ENCODE measurements at places on chromosomes 12 and 14.

- peak; percentile 21 for DNase-seq
These were observed 883 bp downstream of the FOXJ2 start for GRCh38 chr12:8033153-8034044.

DNA sequence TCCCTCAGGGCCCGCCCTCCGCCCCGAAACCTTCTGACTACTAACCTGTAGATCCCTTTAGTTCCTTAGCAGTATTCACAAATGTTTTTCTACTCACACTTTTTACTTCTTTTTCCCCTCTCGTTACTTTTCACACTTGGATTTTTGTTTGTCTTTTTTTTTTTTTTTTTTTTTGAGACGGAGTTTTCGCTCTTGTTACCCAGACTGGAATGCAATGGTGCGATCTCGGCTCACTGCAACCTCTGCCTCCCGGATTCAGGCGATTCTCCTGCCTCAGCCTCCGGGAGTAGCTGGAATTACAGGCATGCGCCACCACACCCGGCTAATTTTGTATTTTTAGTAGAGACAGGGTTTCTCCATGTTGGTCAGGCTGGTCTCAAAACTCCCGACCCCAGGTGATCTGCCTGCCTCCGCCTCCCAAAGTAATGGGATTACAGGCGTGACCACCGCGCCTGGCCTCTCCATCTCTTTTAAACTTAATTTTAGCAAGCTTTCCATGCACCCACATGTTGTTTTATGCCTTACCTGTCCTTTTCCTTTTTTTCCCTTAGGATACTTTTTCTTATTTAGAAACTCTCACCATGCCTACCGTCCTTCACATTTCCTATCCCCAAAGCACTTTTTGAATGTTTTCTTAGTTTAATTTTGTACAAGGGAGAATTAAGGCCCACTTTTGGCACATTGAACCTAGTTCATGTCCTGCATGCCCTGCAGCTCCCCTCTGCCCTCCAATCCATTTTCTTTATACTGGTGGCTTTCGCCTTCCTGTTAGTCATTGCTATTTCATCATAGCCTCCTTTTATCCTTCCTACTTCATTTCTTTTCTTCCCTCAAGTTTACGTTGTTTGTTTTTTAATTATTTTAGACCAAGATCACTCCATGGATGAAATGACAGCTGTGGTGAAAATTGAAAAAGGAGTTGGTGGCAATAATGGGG is 1.1 kb downstream of the SP1 start:
- DNase-seq, result peak; percentile 32

GRCh38 chr12:54020591-54021405 is 7.4 kb upstream of the HOXC6 start:
- DNase-seq, result no peak

DNA sequence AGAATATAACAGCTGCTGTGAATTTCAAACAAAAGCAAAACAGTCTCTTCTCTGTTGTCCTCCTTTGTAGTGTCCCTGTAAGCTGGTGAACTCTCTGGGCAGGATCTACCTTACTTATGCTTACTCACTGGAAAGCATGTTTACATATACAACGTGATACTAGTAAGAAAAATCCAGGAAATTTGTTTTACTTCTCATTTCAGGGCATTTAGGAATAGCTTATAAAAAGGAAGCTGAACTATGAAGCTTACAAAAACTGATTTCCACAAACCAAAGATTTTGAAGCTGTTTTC is 311.0 kb downstream of the NOVA1 start:
- DNase-seq, result no peak

DNA sequence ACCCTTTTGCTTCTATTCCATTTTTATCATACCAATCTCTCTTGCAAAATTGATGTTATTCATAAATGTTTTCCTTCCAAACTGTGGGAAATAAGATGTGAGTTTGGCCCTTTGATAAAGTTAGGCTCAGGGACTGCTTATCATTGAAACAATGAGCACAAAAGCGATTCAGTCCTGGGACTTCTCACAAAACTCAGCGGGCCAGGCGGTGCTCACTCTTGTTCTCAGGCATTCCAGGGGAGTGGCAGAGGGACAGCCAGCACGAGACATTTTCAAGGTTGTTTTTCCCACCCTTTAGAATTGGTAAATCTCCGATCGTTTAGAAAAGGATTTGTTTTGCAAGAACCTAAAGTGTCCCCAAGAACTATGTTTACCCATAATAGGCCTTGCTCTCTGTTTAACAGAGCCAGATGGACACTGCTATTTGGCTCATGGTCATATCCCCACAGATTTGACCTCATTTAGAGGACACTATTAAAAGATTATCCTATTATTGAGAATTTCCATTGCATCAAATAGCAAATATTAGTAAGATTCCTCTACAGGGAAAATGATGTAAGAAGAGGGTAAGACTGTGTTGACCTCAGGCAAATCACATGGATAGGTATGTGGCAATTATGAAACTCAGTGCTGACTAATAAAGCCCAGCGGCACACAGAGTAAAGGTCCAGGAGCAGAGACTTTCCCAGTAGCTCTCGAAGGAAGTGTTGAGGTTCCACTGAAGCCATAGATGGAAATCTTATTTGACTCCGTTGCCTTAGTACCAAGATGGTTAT is 102.7 kb upstream of the USP44 start:
- no peak for DNase-seq

- DNase-seq, result no peak
These were observed 71.1 kb upstream of the SOX5 start for GRCh38 chr12:24020397-24021163.

- DNase-seq, result no peak
These were observed 32.9 kb downstream of the EVL start for GRCh38 chr14:100098171-100098570.

DNA sequence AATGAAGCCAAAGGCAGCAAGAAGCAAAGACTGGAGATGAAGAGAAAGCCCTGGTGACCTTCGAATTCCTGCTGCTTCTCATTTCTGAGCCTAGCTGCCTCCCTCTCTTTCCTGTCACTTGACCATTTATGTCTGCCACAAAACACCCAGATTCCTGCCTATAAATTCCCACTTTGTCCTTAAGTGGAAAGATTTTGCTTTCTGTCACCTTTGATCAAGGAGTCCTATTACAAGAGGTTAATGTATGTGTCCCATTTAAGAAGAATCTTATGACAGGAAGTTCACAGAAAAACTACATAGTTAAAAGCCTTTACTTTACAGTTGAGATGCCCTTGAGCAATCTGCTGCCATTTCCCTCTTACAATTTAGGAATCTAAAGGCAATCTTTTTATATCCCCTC is 155.7 kb downstream of the GALC start:
- no peak for DNase-seq

GRCh38 chr14:51682411-51682810 is 30.7 kb downstream of the FRMD6 start:
- DNase-seq, result no peak

DNA sequence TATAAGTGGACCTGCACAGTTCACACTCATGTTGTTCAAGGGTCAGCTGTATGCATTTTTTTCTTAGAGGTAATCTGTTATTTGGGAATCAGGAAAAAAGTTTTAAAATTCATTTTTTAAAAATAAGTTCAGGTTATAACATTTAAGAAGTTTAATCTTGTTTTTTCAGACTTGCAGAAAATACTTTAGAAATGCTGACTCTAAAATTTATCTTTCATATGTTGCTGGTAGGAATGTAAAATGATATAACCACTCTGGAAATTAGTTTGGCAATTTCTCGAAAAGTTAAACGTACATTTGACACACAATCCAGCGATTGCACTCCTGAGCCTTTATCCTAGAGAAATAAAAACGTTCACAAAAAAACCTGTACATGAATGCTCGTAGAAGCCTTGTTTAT is 4.7 kb downstream of the VRK1 start:
- no peak for DNase-seq

DNA sequence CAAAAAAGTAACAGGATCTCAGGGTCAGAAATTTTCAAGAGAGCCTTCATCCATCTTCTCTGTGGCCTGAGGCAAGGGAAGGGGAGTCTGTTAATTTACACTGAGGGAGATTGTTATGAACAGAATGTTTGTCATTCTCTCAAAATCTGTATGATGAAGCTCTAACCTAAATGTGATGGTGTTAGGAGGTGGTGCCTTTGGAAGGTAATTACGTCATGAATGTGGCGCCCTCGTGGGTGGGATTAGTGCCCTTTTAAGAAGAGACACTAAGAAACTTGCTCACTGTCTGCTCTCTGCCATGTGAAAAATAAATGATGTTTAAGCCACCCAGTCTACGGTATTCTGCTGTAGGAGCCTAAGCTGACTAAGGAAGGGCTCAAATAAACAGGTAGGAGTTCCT is 521.6 kb downstream of the SNAPC1 start:
- no peak for DNase-seq

- DNase-seq, result no peak
These were observed 37.4 kb upstream of the TMEM179 start for GRCh38 chr14:104641753-104642539.

- DNase-seq, result no peak
These were observed 3.2 kb downstream of the CRIP2 start for GRCh38 chr14:105477660-105478397.

DNA sequence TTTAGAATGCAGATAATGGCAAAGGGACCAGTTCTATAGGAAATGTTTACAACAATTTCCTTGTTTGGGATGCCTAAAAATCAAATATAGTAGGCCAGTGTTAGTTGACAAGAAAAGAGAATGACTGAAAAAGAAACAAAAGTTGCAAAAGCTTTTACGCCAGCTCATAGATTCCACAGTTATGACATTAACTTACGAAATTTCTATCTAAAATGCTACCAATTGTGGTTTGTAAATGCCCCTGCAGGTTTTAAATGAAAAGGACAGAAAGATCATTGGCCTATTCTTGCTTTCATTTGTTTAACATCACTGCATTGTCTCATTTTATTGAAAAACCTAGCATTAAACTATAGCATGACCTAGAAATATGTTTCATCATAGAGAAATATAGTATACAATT is 345.8 kb downstream of the CCDC91 start:
- no peak for DNase-seq

GRCh38 chr14:69614592-69614991 is 3.2 kb downstream of the SUSD6 start:
- DNase-seq, result no peak

DNA sequence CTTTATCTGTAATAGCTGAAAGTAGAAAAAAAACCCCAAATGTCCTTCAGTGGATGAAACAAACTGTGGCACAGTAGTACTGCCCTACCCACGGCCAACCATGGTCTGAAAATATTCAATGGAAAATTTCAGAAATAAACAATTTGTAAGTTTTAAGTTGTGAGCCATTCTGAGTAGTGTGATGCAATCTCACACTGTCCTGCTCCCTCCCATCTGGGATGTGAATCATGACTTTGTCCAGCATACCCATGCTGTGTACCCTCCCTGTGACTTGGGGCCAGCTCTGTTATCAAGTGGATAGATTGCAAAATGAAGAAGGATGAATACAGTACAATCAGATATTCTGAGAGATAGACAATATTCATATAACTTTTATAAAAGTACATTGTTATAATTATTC is 106.2 kb downstream of the SMOC1 start:
- DNase-seq, result no peak

DNA sequence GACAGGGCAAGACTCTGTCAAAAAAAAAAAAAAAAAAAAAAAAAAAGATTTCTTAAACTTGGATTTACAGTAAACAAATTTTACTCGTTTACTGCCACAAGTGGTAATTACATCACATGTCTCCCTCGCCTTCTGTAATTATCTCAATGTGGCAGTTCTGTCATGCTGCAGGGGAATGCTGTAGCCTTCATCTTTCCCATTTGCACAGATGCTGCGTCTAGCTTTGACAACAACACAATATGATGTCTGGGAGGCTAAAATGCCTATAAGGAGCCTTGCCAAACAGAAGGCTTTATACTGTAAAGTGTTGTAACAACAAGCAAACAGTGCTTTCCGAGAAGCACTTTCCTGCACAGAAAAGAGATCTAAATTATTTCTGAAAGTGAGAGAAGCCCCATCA is 48.7 kb downstream of the ESR2 start:
- DNase-seq, result no peak

GRCh38 chr12:23055004-23055403 is 430.0 kb downstream of the ETNK1 start:
- DNase-seq, result peak; percentile 51

GRCh38 chr12:117069926-117070900 is 29.0 kb downstream of the TESC start:
- peak; percentile 7 for DNase-seq

- DNase-seq, result no peak
These were observed 186.2 kb downstream of the NEDD1 start for GRCh38 chr12:97093187-97093683.

DNA sequence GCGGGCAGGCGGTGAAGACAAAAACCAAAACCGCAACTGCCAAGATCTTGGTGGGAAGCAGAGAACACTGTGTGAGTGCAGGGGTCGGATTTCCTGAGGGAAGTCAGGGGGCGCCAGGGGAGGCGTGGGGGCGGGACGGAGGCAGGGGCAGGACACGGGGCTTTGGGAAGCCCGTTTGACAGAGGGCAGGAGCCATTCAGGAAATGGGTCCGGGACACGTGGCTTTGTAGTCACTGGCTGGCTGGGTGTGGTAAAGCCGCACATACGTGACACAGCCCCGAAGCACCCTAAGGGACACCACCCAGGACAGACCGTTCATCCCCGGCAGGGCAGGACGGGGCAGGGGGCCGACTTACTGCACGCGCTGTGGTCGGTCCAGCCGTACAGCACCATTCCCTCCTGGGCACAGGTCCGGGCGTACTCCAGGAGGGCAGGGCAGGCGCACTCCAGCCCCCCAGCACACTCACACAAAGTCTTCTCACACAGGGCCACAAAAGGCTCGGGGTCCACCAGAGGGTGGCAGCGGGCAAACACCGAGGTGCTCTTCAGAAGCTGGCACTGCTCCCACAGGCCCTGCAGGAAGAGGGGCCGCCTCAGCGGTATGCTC is 49.4 kb downstream of the VWF start:
- DNase-seq, result no peak

- DNase-seq, result no peak
These were observed 141.2 kb downstream of the STXBP6 start for GRCh38 chr14:24908592-24909236.

DNA sequence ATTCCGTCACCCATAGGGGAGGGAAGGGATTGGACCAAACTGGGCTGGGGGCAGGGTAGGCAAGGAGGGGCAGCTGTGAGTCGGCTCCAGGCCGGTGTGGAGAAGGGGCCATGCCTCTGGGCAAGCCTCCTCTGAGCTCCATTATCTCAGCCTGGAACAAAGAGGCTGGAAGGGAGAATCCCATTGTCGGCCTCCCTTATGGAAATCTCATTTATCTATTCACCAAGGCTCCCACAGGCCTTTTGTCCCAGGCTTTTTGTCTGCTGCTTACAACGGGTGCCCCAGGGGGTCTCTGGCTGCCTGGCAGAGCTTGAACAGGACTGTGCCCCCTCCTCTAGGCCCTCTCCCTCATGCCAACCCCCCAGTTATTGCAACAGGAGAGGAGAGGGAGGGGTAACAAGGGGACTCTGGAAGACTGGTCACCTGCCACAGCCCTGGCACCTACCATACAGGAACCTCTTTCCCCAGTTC is 19.5 kb downstream of the FIGNL2 start:
- DNase-seq, result no peak

DNA sequence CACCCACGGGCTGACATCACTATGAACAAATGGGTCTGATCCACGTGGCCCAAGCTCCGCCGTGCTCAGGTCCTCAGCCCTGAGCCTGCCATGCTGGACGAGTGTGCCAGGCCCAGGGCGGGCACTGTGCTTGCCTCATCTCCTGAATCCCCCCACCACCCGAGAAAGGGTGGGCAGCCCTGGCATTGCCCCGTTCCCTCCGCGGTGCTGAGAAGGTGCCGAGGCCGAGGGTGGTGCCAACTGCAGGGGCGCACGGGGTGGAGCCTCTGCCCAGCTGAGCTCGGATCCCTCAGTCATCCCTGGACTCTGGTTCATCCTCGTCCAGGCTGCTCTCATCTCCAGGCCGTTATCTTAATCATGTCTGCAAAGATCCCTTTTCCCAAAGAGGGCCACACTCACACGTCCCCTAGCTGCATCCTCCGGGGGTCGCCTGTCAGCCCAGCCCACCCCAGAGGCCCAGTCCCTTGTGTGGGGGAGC is 60.6 kb downstream of the NOC4L start:
- DNase-seq, result no peak
